Prostate gland (tissue), 2 donors: ENCODE measurements at places on chromosomes 7 and 10. TPM values are rescaled to one million over a fixed set of nuclear protein-coding genes. Genes with fewer than 3 reads are reported as not detected.

The MUC12 gene
- 4.0 TPM for total RNA-seq

The PLXDC2 gene
- total RNA-seq = 83.6 TPM

The LCOR gene
- total RNA-seq = 32.8 TPM

The TMEM213 gene
- total RNA-seq = 0.55 TPM

The IFIT5 gene
- total RNA-seq = 11.5 TPM

The CARD11 gene
- total RNA-seq = 0.87 TPM

The CHAT gene
- 0.40 TPM for total RNA-seq

The NUTM2E gene
- total RNA-seq = not detected

The WIPF3 gene
- 3.0 TPM for total RNA-seq

The ZNF804B gene
- total RNA-seq = 0.05 TPM

The OR9A2 gene
- total RNA-seq = not detected

The H2BK1 gene
- 3.0 TPM for total RNA-seq

The CYP2C8 gene
- total RNA-seq = 0.36 TPM

The INMT gene
- 41.4 TPM for total RNA-seq

The MIOS gene
- total RNA-seq = 52.3 TPM

The GPR146 gene
- total RNA-seq = 6.1 TPM

The FANK1 gene
- 7.9 TPM for total RNA-seq

The CALHM3 gene
- total RNA-seq = 0.51 TPM

The C7orf33 gene
- not detected for total RNA-seq
